ENCODE measurements at places on chromosomes 3 and 15.
A peak's percentile ranks its signal among the peaks of the same experiment; 100 is the strongest.

DNA sequence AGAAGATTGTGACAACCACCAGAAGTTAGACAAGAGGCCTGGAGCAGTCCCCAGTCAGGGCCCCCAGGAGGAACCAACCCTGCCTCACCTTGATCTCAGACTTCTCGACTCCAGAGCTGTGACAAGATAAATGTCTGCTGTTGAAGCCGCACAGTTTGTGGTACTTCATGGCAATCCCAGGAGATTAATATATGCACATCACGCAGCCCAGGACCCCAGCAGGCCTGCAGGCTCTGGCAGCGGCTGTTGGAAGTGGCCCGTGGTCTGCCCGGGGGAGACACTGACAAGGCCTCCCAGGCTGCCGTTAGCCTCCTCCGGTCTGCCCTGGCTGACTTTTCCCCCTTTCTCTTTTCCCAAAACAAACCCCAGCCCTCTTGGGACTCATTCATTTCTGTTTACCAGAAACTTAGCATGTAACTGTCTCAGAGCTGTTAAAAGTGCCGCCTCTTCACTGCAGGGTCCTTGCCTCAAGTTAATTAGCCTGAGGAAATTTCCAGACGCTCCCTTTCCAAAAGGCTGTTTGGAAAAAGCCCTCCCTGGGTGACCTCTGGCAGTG, 183.5 kb upstream of the LYSMD4 start:
- no peak for DNase-seq

GRCh38 chr3:146834917-146835316, 229.8 kb upstream of the PLSCR5 start:
- DNase-seq = no peak

DNA sequence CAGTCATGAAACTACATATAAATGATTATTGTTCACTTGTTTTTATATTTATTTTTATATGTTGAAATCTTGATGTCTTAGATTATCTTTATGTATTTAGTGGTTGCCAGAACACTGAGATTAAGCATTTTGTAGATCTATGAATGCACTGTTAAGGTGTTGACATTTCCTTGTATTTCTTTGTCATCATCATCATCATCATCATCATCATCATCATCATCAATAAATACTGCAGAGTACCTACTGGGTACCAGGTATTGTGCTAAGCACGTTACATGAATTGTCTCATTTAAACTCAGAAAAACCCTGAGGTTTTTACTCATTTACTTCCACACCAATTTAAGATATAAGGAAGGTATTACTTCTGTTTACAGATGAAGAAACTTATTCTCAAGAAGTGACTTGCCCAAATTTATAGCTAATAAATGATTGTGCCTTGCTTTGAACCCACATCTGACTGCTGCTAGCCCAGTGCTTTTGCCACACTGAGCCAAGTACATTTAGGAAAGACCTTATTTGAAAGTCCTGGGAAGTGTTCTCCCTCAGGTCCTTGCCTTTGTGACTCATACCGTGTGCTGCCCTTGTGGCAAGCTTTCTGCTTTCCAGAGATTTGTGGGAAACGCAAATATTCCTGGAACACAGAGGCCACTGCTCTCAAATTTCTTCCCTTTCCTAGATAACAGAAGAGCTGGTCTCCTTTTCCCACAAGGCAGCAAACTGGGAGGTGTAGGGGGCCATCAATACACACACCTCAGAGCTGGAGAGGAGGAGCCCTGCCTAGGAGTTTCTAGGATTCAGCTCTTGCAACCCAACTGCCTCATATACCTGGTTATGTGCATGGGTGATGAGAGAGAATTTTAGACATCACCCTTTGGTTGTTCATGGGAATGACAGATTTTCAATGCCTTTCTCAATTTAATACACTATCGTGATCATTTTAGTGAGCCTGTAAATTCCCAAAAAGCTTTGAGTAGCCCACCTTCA, 115.4 kb upstream of the C15orf61 start:
- DNase-seq = peak; percentile 18

GRCh38 chr3:56845505-56845904, 43.8 kb upstream of the ARHGEF3 start:
- DNase-seq = no peak

DNA sequence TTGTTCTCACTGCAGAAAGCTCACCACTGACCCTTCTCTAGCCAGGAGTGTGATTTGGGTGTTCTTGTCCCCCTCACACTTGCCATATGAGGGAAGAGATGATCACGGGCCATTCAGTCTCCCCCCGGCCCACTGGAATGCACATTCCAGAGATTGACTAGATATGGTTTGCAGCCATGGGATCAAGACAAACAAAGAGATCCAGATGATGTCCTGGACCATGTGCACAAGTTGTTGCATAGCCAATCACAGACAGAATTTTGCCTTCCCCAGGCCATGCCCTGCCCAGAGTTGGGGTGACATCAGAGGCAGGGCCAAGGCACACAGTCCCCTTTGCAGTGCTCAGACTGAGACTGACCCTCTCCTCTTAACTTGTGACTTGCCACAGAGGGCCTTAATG, 14.8 kb downstream of the MUC13 start:
- DNase-seq = no peak

- DNase-seq = no peak
Measured at GRCh38 chr3:6644070-6644929, 216.6 kb upstream of the GRM7 start.

DNA sequence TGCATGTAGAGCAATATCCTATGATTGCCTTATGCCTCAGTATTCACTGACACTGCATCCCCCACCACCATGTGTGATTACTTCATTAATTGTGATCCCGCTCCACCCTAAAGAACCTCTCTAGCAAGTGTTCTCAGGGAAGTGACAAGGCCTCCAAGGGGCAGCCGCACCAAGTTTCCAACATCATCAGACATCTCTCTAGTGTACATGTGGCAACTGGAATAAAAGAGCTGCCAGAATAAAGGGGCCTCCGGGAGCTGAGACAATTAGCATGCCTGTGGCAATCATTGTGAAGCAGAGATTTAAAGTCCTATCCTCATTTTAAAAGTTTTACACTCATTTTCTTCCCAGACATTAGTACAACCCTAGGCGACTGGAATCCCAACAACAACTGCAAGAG, 902.1 kb upstream of the SEMA6D start:
- no peak for DNase-seq

DNA sequence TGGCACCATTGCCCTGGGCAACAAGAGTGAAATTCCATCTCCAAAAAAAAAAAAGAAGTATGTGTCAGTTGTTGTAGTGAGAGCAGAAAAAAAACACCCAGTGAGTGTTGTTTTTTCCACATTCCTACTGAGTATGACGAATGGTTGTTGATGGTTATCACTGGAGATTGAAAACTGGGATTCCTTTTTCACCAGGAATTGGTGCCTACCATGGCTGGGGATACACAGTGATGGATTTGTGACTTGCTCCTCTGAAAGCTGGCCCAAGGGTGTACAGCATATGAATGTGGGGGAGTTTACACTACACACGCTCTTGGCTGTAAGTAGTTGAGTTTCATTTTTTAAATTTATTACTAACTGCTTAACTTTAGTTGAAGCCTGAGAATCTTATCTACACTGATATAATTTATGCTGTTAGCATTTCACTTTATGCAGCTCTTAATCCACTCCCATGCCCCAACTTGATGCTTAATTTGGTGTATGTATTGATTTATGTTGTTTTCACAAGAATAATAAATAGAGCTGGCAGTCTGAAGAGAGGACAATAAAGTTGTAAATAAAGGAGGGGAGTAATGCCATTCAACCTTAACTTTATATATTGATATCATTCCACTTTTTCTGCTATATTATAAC, 56.0 kb upstream of the MME start:
- no peak for DNase-seq

- DNase-seq = no peak
Measured at GRCh38 chr3:4529876-4530588, 36.9 kb downstream of the ITPR1 start.

DNA sequence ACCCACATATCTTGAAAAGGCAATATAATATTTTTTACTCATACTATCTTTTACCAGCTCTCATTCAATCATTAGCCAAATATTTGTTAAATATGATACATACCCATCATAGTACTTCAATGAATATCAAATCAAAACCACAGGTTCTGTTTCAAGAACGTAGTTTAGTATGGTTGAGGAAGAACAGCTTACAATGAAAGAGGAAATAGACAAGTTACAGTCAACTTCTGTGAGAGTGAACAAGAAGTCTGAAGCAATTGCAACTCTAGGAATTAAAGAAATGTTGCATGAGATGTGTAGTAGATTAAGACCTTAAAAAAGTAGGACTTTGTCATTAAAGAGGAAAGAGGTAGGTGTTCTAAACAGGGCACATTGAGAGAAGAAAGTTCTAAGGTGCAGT, 9.3 kb downstream of the BCHE start:
- DNase-seq = no peak

DNA sequence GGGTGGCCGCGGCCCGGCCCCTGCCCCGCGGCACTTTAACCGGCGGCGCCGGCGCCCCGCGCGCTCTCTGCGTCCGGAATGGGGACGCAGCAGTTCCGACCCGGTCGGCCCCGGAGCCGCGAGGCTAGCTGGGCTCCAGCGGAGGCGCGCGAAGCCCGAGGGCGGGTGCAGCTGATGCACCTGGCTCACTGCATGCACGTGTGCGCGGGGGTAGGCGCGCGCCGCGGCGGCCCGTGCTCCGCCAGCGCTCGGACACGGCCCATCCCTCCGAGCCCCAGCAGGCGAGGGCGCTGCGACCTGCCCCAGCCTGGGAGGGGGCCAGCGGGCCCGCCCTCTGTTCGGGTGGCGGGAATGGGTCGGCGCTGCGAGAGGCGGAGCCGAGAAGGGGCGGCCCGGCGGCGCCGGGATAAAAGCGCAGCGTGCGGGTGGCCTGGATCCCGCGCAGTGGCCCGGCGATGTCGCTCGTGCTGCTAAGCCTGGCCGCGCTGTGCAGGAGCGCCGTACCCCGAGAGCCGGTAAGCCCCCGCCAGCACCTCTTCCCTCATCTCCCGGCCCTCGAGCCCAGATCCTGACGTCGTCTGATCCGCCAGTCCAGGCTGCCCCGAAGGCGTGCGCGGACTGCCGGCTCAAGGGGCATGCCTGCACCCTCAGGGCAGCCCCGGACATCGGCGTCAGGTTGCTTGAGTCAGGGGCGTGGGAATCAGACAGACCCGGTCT, at the start of the genes CHDH and IL17RB:
TSS of gene CHDH (minus strand) at position 286 of the 717 bp plus-strand sequence. CDS start 22,411 bp downstream, outside the sequence.
TSS of gene IL17RB (plus strand) at position 435 of the 717 bp plus-strand sequence. CDS start at position 456, 21 bp downstream.
- DNase-seq = no peak

DNA sequence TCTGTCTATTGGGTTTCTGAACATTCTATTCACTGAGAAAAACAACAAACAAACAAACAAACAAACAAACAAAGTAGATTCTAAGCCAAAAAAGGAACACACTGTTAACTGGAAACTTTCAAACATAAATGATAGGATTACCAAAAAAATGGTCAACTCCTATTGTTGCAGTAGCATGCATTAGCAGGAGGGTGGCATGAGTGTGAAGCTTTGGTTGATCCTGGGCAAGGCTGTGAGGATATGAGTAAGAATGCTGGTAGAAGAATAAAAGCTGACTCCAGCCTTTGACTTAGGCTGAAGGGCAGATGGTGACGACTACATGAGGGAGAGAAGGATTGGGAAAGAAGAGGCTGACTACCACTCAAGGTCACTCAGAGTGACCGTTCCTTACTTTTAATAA, 810.3 kb downstream of the VGLL3 start:
- DNase-seq = no peak

DNA sequence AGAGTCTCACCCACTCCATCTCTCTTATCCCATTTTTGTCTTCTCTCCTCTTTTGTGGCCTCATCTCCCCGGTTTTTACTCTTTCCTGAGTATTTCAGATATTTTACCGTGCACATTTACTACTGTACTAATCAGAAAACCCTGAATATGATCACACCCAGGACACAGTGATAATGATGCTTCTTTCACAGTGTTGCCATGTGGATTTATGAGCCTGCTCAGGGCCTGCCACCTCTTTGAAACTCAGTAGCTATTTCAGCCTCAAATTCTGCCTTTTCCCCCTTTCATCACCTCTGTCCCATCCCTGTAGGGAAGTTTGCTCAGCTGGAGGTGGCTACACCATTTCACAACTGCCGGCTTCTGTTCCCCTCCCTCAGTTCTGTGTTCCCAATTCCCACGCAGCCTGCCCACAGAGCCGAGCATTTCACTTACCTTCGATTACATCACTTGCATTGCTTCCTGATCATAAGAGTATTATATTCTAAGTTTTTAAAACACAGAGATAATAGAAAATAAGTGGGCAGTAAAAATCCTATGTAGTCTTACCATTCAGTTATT, 33.2 kb downstream of the ARNT2 start:
- DNase-seq = no peak

GRCh38 chr15:94164971-94165370, 66.4 kb upstream of the MCTP2 start:
- no peak for DNase-seq

- no peak for DNase-seq
Measured at GRCh38 chr3:146646261-146646660, 41.1 kb upstream of the PLSCR5 start.

DNA sequence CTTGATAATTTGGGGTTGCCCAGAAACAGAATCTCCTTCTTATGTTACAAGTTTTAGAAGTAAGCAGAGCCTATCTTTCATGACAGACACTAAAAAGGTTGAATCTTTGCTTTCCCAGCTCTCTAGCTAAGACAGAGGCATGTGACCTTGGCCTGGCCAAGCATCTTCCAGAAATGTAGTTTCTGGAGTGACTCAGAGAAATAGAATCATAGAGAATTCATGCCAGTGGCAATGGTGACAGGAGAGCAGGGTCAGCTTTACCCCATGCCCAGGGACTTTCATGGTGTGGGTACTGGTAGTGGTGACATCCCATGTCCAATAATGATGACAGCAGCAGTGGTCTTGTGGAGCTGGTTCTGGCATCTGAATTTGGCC, 4.0 kb upstream of the PARP6 start:
- DNase-seq = no peak
